Ovary (tissue), 10 donors: ENCODE measurements at places on chromosomes 5 and 9.

GRCh38 chr5:133818031-133818431, 150.4 kb downstream of the C5orf15 start:
- DNase-seq, result peak; percentile 70

DNA sequence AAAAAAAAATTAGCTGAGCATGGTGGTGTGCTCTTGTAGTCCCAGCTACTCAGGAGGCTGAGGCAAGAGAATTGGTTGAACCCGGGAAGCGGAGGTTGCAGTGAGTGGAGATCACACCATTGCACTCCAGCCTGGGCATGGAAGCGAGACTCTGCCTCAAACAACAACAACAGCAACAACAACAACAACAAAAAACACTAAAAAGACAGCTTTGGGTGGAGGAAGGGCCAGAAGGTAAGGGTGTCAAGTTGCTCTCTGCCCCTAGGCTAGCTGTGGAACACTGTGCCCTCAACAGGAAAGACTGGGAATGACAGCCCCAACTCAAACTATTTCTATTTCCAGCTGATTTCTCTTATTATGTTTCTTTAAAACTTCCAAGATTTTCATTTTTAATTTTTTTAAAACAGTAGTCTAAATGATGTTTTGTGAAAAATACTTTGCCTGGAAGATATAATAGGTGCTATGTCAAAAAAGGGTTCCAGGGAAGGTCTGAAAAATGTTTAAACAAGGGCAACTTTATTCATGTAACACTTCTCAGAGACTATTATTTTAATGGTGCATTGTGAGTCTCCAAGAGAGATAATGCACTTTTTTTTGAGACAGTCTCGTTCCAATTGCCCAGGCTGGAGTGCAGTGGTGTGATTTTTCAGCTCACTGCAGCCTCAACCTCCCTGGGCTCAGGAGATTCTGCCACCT, 29.9 kb downstream of the CLINT1 start:
- DNase-seq, result no peak

GRCh38 chr5:141780240-141780951, 97.8 kb downstream of the PCDH1 start:
- no peak for DNase-seq

DNA sequence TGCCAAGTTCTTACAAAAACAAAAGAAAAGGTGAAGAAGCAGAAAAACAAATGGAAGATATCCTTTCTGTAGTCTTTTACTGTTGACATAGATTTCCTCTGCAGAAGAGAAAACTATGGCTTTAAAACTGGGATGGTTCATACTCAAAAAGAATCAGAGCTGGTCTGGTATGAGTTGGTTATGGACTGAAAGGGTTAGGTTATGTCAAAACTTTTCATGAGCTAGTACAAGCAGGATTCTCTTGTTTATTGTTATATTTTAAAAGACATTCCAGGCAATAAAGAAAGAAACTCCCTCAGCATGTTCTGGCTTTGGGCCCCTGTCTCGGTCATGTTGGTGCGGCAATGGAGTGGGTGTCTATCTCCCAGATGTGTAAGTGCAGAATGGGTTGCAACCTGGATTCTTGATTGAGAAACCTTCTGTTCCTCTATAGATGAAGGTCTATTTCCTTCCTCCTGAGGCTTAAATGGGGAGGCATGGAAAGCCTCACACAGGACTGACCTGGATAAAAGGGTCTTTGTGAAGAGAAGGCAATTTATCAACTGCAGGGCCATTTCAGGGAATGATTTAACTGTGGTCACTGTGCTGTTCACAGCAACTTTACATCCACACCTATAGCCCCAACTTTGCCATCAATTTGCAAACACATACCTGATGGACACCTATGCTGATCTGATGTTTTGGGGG, 209.6 kb upstream of the TNC start:
- no peak for DNase-seq

DNA sequence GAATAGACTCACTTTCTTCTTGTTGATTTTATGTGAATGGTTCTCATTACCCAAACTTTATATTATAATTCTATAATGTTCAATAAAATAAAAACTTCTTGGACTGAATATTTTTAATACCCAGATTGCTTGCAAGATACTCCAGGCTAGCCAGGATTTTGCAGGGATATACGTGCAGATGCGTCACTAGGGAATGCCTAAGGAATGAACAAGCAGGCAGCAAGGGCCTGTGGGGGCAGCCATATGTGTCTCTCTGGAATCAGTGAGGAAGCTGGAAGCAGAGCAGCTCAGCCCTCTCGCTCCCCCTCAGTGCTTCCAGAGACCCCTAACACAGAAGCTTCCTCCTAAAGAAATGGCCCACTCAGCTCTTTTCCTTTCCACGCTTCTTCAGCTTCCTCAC, 457.4 kb downstream of the CCDC171 start:
- DNase-seq, result no peak

- DNase-seq, result no peak
Measured at GRCh38 chr5:127824126-127824525, 120.9 kb downstream of the CCDC192 start.

DNA sequence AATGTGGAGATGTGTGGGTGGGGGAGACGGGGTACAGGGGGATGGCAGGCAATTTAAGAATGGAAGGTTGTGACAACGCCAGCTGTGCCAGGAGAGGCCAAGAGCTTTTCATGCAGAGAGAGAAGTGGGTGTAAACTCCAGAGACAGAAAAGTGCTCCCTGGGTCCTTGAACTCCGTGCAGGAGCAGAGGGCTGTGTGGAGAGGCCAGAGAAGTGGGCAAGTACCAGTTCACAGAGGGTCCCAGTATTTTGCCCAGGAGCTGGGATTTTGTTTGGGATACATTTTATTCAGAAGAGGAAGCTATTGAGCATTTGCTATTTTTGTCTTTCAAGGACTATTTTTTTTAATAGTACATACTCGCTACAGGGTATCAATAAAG, 19.5 kb upstream of the TCERG1 start:
- no peak for DNase-seq

DNA sequence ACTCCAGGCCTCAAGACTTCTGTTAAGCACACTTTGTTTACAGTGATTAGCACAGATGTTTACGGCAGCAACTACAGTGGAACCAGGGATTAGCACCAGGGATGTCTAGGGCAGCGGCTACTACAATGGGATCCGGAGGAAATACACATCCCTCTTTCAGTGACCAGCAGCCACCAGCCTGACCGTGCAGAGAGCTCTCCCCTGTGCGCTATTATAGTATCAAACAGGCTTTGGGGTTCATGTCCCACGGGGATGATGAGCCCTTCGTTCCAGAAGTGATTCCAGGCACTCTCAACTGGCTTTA, 21.5 kb downstream of the GFPT2 start:
- no peak for DNase-seq

GRCh38 chr5:76269932-76270610, 133.0 kb upstream of the IQGAP2 start:
- DNase-seq, result no peak

GRCh38 chr5:124649491-124650146, 96.8 kb downstream of the ZNF608 start:
- DNase-seq, result peak; percentile 39

GRCh38 chr9:81237565-81238231, 451.6 kb downstream of the TLE1 start:
- no peak for DNase-seq

GRCh38 chr5:1772634-1773033, 27.0 kb downstream of the MRPL36 start:
- DNase-seq, result no peak
